ENCODE measurements at places on chromosomes 3 and 15. TPM values are rescaled to one million over a fixed set of nuclear protein-coding genes. Genes with fewer than 3 reads are reported as not detected.
A peak's percentile ranks its signal among the peaks of the same experiment; 100 is the strongest.

GRCh38 chr15:78088773-78089080 lies 3.6 kb upstream of the SH2D7 start:
- no peak for DNase-seq

GRCh38 chr3:131401978-131402377 lies 20.4 kb downstream of the NUDT16 start:
- no peak for DNase-seq

GRCh38 chr3:140467104-140467577 lies 210.7 kb upstream of the TRIM42 start:
- no peak for DNase-seq

DNA sequence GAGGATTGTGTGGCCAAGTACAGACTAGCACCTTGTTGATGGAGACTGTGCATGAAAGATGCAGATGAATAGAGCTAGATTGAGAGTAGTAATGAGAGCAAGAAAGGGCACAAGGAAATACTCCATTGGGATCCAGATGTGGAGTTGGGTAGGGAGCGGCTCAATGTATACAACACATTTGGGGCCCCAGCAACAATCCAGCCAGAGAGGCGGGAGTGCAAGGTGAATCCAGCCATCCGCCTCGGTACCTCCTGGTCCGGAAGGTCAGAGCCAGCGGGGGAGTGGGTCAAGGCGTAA lies 9.0 kb downstream of the ISL2 start:
- no peak for DNase-seq

DNA sequence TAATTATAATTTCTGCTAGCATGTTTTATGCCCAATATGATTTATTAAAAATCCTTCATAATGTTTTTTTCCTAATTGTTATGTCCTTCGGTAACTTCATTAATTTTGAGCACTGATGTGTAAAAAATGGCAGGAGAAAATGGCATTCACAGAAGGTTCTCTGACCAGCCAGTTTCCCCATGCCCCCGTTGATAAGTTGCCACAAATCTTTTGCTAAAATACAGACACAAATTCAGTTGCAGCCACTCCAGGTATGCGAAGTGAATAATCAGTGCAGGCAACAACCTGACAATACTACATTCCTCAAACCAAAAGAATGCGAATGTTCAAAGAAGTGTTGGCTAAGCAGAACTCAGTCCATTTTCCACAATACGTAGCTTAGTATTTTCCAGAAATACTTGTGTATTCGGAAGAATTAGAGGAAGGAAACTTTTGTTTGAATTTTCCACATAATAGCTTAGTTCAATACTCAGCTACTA lies 32.7 kb downstream of the CHL1 start:
- DNase-seq, result no peak

DNA sequence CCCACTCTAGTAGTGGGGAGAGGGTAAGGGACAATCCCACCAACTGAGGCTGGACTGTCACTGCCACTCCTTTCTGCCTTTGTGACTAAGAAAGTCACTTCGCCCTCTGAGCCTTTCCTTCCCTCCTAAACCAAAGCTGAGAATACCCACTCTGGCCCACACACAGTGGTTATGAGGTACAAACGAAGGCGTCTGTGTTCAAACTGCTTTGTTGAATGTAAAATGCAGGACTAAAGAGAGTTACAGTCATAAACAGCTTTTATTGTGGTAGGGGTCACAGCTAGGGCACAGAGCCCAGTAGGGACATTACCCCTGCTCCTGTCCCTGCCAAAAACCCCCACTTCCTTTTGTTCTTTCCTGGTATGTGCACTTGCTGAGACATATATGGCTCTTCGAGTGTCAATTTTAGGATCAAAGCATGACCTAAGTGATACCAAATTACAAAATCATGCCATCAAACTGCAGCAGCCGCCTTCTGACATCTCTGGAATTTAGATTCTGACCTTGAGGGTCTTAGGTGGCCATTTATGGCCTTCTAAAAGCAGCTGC lies 45.1 kb downstream of the CTDSPL start:
- DNase-seq, result no peak

DNA sequence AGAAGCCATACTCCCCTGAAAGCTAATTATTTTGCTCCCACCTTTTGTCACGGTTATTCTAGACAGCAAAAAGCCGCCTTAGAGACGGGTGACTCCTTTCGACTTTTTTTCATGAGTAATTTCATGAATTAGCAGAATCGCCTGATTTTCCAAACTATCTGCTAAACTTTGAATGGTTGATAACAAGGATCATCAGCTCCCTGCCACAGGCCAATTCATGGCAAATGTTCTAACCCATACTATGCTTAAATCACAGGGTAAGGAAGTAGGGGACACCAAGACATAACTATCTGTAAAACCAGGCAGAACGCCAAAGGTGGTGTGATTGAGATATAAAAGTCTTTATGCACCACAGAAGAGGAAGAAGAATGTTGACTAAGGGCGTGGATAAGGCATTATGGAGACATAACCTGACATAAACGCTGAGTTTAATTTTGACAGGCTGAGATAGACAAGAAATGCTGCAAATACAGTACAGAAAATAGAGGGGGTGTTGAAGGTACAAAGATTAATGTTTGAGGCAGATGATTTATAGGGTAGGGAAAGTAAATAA lies 891 bp upstream of the DMXL2 start:
- DNase-seq, result no peak

GRCh38 chr3:71602256-71602655 lies 18.7 kb upstream of the FOXP1 start:
- no peak for DNase-seq

- no peak for DNase-seq
Measured at GRCh38 chr15:90213818-90214204, 12.7 kb downstream of the SEMA4B start.

- DNase-seq, result no peak
Measured at GRCh38 chr3:60081381-60082095, 1031.7 kb upstream of the CFAP20DC start.

GRCh38 chr3:148331081-148331846 lies 366.4 kb upstream of the AGTR1 start:
- DNase-seq, result no peak

DNA sequence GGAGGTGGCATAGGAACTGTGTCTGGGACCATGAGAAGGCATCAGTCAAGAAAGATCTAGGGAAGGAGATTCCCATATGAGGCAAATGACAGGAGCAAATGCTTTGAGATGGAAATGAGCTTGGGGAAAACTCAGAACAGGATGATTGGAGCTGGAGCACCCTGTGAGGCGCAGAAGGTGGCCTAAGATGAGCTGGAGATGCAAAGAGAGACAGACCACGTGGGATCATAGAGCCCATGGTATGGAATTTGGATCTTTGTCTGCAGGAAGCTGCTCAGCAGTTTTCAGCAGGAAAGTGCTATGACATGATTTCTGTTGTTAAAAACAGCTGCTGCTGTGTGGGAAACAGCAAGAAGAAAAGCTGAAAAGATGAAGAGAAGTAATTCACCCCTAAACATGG lies 310.6 kb downstream of the MAGI1 start:
- DNase-seq, result no peak

DNA sequence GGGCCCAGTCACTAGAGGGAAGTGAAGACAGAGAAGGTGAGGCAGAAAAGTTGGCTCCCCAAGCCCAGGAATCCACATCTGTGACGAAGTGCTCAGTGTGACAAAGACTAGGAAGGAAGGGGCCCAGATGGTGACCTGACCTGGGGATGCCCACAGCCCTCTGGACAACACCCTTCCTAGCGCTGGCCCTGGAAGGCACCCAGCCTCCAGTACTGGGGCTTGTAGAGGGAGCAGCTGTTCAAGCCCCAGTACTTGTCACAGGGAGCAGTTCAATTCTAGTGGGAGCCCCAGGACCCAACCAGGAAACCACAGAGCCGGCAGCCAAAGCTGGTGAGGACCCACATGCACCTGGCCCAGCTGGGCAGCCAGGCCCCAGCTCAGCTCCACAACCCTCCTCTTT lies 190.8 kb downstream of the XXYLT1 start:
- DNase-seq, result no peak

DNA sequence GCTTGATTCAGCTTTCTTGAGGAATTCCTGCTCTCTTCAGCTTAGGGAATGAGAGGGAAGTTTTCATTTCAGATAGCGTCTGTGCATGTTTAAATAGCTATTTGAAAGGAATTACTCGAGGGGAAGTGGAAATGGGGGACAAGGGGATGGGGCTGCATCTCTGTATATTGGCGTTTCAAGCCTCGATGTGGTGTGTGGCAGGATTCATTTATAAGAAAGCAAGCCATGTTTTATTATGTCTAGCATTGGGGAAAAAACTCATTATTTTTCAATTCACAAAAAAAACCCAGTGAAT lies 1.0 kb downstream of the ATP2C1 start:
- DNase-seq, result no peak

- DNase-seq, result peak; percentile 4
Measured at GRCh38 chr15:91593067-91593466, 260.4 kb upstream of the SLCO3A1 start.

DNA sequence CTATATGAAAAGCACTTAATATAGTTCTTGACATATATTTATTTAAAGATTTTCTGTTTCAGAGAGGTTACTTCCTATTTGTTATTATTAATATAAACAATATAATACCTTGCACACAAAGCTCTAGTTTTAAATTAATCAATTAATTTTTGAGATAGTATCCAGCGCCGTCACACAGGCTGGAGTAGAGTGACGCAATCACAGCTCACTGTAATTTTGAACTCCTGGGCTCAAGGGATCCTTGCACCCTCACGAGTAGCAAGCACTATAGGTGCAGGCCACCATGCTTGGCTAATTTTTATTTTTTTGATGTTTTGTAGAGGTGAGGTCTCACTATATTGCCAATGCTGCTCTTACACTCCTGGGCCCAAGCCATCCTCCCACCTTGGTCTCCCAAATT lies 209.3 kb downstream of the GREM1 start:
- no peak for DNase-seq

DNA sequence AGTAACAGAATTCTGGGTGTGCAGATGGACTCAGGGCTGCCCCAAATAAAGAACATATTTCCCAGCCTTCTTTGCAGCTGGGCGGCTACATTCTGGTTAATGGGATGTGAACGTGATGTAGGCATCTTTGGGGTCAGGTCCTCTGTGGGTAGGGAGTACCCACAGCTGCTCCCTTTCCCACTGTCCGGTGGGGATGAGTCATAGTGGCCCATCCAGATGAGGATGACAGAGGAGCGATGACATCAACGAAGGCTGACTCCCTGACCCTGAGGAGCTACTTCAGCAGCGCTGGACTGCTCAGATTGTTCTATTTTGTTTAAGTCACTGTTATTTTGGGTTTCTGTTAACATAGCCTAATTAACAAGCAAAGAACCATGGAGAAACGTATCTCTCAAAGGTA lies 38.0 kb downstream of the SRPRB start:
- DNase-seq, result peak; percentile 43

DNA sequence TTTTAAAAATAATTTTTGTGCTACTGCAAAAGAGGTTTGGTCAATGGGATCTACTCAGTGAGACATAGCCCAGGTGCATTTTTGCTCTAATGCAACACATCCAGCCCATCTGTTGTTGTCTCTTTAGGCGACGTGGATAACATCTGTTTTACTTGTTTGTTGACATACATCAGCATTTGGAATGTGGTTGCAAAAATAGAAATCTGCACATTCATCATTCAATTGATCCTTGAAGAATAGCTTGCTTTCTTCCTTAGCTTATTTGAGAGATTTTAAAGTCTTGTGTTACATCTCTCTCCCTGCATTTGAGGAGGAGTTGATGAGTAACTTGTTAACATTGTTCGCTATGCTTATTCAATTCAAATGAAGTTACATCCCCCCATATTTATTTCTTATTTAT lies 1202.3 kb downstream of the NSUN3 start:
- DNase-seq, result no peak

DNA sequence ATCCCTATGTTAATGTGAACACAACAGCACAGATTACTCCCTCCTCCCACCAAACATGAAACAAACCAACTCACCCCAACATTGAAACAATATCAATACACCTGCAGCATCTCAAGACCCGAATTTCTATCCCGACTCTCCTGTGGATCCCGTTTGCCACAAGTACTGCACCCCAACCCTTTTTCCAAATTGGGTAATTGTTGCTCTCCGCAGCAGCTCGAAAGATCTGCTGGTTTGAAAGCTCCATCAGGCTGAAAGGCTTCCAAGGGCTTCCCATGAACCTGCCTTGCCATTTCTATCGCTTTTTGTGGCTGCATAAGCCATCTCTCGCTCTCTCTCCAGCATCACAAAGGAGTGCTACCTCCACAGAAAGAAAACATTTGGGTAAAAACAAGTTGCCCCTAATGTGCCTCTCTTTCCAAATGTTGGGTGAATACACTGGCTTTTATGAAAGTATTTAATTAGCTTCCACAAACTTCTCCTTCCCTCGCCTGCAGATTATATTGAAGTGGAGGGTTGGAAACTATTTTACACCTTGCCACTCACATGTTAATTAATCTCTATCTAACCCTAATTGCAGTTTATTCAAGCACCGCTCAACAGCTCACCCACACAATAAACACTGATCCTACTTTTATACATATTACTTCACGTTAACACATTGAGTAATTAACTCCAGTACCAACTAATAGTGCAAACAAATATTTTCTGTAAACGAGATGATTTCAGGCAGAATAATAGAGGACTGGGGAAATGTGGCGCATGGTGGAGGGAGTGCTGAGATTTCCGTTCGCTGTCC lies 2.5 kb upstream of the FEZF2 start:
- DNase-seq, result no peak

Gene ABI3BP
- total RNA-seq, result 10.1 TPM

Gene PCSK6
- not detected for total RNA-seq

Gene ARHGEF3
- 4.7 TPM for total RNA-seq

Gene CLDN18
- total RNA-seq, result not detected

Gene CYP8B1
- not detected for total RNA-seq

Gene TOPAZ1
- total RNA-seq, result not detected

Gene SOX14
- not detected for total RNA-seq

Gene RMDN3
- 37.5 TPM for total RNA-seq

Gene ACAP2
- total RNA-seq, result 37.7 TPM

Gene CALML4
- total RNA-seq, result 0.71 TPM

Gene GOLGA6B
- not detected for total RNA-seq

Gene SEC62
- 139 TPM for total RNA-seq

Gene NCEH1
- 45.3 TPM for total RNA-seq

Gene PPM1L
- total RNA-seq, result 1.3 TPM

Gene TF
- total RNA-seq, result not detected
